GM23338 (cell line): ENCODE measurements at places on chromosomes 2 and 18. TPM values are rescaled to one million over a fixed set of nuclear protein-coding genes. Genes with fewer than 3 reads are reported as not detected.

NXPH2 gene
- polyA plus RNA-seq = 2.7 and 4.3 TPM in 2 replicates

TRIB2 gene
- polyA plus RNA-seq = 34.9 and 40.3 TPM in 2 replicates

SKOR2 gene
- polyA plus RNA-seq = 0.10 TPM in 1 of 2 replicates, not detected in the other

NT5DC4 gene
- polyA plus RNA-seq = not detected in 2 replicates

CCBE1 gene
- 1.2 and 2.6 TPM in 2 replicates for polyA plus RNA-seq

TMEFF2 gene
- polyA plus RNA-seq = 1.7 and 2.1 TPM in 2 replicates

LAMA3 gene
- polyA plus RNA-seq = 3.3 and 3.9 TPM in 2 replicates

RUFY4 gene
- polyA plus RNA-seq = 0.27 and 0.89 TPM in 2 replicates
